ENCODE measurements at places on chromosomes 1 and 21.

DNA sequence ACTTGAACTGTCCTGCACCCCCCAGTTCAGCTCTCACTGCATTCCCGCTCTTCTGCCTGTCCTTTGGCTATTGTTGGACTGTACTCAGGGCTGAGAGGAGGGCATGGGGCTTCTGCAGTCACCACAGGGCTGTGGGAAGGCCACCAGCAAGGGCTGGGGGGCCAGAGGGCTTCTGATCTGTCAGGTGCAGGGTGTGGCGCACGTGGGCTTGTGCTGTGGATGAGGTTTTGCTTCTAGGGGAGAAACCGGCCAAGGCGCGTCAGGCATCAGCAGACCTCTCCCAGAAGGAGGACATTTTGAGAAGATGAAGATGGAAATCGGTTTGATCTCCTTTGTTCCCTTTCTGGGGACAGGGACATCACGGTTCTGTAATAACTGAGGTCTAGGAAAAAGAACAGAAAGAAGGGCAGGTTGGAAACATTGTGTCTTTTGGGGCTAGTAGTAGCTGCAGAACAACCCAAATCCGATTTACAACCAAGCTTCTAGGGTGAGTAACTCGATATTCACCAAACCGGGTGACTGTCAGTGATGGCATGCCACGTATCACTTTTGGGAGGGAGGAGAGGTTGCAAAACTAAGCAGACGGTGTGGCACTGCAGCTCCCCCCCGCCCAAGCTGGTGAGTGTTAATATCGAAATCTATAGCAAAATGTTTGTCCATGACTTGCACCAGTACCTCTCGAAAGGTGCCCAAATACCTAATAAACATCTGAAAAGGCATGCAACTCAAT is 40.9 kb downstream of the AGPAT3 start:
- DNase-seq, result no peak

GRCh38 chr1:166676981-166677380 is 162.3 kb upstream of the POGK start:
- no peak for DNase-seq

DNA sequence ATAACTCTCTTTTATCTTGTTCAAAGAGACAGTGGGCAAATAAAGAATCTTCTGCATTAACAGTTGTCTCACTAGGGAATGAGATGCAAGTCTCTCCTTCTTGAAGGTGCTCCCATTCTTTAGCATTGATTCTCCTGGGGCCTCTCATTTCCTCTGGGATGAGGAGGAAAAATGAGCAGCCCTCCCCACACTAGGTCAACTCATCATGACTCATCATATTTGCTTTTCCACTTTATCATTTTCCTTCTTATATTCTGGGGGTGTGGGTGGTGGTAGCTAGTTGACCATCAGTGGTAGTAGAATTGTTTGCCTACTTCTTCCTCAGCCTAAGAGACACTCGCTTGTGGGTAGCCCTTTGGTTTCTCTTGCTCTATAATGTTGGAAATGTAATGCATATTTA is 182.0 kb upstream of the C1orf87 start:
- peak; percentile 8 for DNase-seq

GRCh38 chr1:25204797-25205480 is 27.4 kb downstream of the SYF2 start:
- peak; percentile 86 for DNase-seq

GRCh38 chr1:180168786-180169639 is 14.3 kb downstream of the QSOX1 start:
- peak; percentile 45 for DNase-seq

DNA sequence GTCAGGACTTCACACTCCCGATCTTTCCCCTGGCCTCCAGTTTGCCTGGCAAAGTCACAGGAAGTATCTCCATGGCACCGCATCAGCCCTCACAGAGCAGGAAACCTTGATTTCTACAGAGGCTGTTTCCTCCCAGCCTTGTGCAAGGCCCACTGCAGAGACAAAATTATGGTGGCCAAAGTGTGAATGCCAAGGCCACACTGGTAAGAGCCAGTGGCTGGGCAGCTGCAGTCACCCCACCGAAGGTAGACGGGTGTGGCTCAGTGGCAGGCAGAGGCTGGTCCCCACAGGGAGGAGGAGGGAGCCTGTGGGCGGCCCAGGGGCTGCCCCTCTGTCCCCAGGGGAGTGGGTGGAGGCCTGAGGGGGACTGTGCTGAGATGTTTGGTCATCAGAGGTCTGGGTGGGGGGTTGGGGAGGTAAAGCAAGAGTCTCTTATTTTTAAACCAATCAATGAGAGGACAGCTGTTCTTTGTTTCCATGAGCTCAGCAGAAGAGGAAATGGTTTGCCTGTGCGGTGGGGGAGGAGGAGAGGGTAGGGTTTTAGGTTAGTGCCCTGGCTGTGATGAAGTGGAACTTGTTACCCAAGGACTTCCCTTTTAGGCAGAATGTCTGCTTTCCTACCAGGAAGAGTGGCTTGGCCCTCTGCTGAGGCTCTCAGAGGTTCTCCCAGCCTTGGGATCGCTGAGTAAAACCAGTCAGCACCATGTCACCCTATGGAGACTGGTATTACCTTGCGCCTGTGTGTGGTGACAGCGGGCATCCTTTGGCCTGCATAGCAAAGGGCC is 18.0 kb upstream of the BTG2 start:
- DNase-seq, result no peak

DNA sequence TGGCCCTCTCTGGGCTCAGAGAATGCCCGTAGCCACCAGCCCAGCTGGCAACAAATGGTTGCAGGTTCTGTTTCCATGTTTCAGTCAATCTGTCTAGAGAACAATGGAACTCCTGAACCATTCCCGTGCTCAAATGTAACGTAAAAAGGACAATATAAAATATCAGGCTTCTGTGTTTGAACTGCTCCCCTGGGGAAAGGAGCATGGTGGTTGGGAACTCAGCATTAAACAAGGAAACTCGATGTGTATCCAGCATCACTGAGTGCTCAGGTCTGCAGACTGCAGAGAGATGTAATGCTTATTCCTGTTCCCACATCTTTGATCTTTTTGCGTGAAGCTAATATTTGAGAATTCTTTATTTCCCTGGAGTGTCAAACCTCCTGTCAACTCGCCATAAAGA is 326.5 kb downstream of the KIF26B start:
- DNase-seq, result no peak

DNA sequence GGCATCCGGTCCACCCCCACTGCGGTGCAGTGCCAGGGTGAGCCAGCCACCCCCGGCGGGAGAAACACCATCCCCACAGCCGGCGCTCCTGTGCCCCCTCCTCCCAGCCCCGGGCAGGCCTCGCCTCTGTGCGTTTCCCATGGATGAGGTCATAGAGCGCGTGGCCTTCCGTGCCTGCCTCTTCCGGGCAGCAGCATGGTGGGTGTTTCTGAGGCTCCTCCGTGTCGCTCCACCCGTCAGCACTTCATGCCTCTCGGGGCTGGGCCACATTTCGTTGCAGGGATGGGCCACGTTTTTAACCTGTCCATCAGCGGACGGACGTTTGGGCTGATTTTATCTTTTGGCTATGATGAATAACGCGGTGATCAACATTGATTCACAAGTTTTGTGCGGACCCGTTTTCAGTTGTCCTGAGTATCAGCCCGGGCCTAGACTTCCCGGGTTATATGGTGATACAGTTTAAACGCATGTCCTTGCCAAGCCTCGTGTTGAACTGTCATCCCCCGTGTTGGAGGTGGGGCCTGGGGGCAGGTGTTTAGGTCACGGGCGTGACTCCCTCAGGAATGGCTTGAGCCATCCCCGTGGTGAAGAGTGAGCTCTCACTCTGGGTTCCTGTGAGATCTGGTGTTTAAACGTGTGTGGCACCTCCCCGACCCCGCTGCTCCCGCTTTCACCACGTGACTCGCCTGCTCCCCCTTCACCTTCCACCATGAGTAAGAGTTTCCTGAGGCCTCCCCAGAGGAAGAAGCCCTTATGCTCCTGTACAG is 64.8 kb downstream of the SLX9 start:
- DNase-seq, result no peak

- no peak for DNase-seq
These were observed 37.6 kb downstream of the PUM1 start for GRCh38 chr1:31027693-31028526.

- DNase-seq, result no peak
These were observed 6.3 kb downstream of the OR14I1 start for GRCh38 chr1:248696261-248696660.

- no peak for DNase-seq
These were observed 9.7 kb upstream of the STX12 start for GRCh38 chr1:27763358-27763757.

DNA sequence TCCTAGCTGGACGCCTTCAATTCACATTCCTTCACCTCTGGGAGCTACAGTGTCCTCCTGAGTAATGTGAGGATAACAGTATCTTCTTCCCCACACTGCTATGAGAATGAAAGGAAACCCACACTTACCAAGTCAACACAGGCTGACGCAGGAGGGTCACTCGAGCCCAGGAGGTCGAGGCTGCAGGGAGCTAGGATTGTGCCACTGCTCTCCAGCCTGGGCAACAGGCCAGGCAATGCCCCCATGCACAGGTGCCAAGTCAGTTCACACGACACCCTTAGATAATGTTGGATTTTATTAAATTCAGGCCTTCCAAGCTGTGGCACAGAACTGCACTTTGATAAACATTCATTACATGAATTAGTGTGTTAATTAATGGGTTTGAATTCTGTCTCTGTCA is 31.9 kb downstream of the MATN1 start:
- no peak for DNase-seq

- no peak for DNase-seq
These were observed 17.1 kb downstream of the ACOT11 start for GRCh38 chr1:54565113-54565501.

DNA sequence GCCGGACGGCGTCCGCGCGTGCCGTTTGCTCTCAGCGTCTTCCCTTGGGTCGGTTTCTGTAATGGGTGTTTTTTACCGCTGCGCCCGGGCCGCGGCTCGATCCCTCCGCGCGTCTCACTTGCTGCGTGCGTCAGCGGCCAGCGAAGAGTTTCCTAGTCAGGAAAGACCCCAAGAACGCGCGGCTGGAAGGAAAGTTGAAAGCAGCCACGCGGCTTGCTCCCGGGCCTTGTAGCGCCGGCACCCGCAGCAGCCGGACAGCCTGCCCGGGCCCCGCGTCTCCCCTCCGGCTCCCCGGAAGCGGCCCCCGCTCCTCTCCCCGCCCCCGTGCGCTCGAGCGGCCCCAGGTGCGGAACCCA is 159.8 kb downstream of the RUNX1 start:
- DNase-seq, result peak; percentile 78

GRCh38 chr1:44168520-44169098 is 27.2 kb upstream of the KLF18 start:
- no peak for DNase-seq

GRCh38 chr1:153548722-153549688 is at the start of gene S100A3:
S100A3 (minus strand) TSS chr1:153549258; CDS start chr1:153548485, 773 bp downstream.
- peak; percentile 90 for DNase-seq

DNA sequence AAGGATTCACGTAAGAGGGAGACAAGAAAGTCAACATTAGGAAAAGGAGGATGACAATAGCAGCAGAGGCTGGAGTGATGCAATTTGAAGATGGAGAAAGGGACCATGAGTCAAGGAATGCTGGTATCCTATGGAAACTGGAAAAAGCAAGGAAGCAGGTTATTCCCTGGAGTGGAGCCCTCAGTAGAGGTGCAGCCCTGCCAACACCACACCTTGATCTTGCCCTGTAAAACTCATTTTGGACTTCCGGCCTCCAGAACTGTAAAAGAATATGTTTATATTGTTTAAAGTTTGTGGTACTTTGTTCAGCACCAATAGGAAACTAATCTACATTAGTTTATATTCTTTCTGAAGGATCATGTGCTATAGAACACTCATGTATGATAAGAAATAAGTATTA is 19.6 kb upstream of the CLDN17 start:
- DNase-seq, result no peak

DNA sequence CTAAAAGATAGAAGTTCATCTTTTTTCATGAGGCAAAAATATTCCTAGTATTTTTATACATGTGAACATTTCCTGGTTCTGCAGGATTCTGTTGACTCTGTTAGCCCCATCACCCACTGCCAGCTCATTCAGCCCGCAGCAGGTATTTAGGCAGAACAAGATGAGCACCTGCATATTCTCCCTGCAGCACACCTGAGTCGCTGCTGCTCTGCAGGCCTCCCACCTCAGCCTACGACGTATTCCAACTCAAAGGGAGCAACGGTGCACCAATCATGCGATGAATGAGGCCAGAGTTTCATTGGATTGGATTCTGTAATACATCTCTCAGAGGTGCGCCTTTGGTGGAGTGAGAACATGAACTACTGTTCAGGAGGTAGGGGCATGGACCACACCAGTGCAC is 87.6 kb downstream of the CNIH3 start:
- no peak for DNase-seq

DNA sequence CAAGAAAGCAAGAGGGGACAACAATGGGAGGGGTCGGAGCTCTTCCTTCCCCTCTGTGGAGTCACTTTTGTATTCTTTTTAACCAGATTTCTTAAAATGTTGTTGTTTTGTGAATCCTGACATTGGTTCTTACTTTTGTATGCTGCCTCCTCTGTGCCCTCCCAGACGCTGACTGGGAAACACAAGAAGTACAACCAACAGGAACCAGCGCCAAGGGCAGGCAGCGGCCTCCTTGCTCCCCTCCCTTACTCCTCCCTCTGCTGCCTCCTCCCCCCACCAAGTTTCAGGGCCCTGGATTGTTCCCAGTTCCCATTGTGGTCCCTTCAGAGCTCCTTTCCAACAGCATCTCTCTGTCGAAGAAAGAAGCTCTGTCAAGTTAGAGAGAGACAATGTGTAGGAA is 111.1 kb downstream of the BRINP2 start:
- DNase-seq, result no peak

GRCh38 chr1:56188855-56189254 is 390.5 kb downstream of the PLPP3 start:
- DNase-seq, result no peak

GRCh38 chr1:145695821-145696629 is 11.1 kb downstream of the PDZK1 start:
- DNase-seq, result no peak

GRCh38 chr1:195618287-195618686 is 990.0 kb downstream of the KCNT2 start:
- no peak for DNase-seq

GRCh38 chr21:40575976-40576375 is 271.0 kb downstream of the DSCAM start:
- DNase-seq, result peak; percentile 87

GRCh38 chr1:200733907-200734306 is 4.8 kb upstream of the CAMSAP2 start:
- no peak for DNase-seq

DNA sequence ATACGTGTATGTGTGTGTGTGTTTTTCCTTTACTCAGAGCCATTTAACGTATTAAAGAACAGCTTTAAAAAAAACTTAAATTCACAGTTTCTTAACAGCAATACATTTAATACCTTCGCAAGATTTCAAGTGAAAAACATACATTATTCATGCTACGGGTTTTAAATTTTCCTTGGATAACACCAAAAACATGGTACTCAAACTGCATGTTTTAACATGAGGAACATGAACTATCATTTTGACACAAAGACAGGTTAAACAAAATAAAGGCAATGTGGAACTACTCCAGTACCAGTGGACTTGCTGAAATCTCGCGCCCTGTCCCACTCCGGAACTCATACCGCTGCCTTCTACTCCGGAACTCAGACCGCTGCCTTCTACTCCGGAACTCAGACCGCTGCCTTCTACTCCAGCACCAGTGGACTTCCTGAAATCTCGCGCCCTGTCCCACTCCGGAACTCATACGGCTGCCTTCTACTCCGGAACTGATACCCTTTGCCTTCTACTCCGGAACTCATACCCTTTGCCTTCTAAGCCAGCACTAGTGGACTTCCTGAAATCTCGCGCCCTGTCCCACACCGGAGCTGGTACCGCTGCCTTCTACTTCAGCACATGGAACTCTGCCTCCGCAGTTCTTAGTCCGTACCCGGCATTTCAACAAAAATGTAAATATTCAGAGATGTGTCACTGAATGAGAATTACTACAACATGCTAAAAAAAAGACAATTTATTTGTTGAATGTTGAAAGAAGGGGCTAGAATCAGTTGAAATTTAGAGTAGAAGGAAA is 148.6 kb downstream of the NCAM2 start:
- DNase-seq, result no peak

GRCh38 chr1:219385787-219386427 is 212.2 kb downstream of the LYPLAL1 start:
- peak; percentile 56 for DNase-seq
